A549 treated with RU486 at 1 μM for 4 hours (cell line): ENCODE measurements at places on chromosomes 3 and 15. TPM values are rescaled to one million over a fixed set of nuclear protein-coding genes. Genes with fewer than 3 reads are reported as not detected.

The POPDC2 gene
- total RNA-seq = 0.11 to 1.3 TPM (median 0.24 TPM) in 5 replicates

The STAB1 gene
- not detected in 5 replicates for total RNA-seq

The CRBN gene
- 25.9 to 30.4 TPM (median 26.9 TPM) in 5 replicates for total RNA-seq

The AADACL2 gene
- total RNA-seq = not detected in 5 replicates

The CCK gene
- total RNA-seq = 0.94 to 1.8 TPM (median 1.8 TPM) in 5 replicates

The TMEM108 gene
- not detected in 5 replicates for total RNA-seq

The KBTBD13 gene
- total RNA-seq = not detected in 5 replicates

The SCN5A gene
- 0.63 to 1.7 TPM (median 0.90 TPM) in 5 replicates for total RNA-seq

The TNIK gene
- total RNA-seq = 1.9 to 3.1 TPM (median 2.3 TPM) in 5 replicates

The GRAMD2A gene
- not detected in 5 replicates for total RNA-seq

The GUCA1C gene
- not detected in 5 replicates for total RNA-seq

The DUOX2 gene
- total RNA-seq = 0.04 to 0.06 TPM (median 0.05 TPM) in 5 replicates

The ARGFX gene
- not detected in 5 replicates for total RNA-seq

The TMC3 gene
- not detected in 5 replicates for total RNA-seq

The CCDC13 gene
- total RNA-seq = 0.48 to 1.1 TPM (median 0.58 TPM) in 5 replicates

The PLA2G4D gene
- not detected in 5 replicates for total RNA-seq

The C3orf70 gene
- total RNA-seq = 0.02 TPM in 1 of 5 replicates, not detected in the others

The PRTG gene
- 9.6 to 12.6 TPM (median 11.1 TPM) in 5 replicates for total RNA-seq

The LCTL gene
- not detected in 5 replicates for total RNA-seq

The EBLN2 gene
- 0.25 to 0.65 TPM (median 0.57 TPM) in 5 replicates for total RNA-seq

The IL5RA gene
- total RNA-seq = not detected in 5 replicates

The PCOLCE2 gene
- 29.1 to 38.5 TPM (median 33.5 TPM) in 5 replicates for total RNA-seq

The ULK3 gene
- total RNA-seq = 24.9 to 37.6 TPM (median 32.2 TPM) in 5 replicates

The NISCH gene
- total RNA-seq = 9.1 to 15.1 TPM (median 13.8 TPM) in 5 replicates

The INKA1 gene
- 1.3 to 2.3 TPM (median 2.0 TPM) in 5 replicates for total RNA-seq

The CHDH gene
- total RNA-seq = 1.8 to 3.4 TPM (median 2.4 TPM) in 5 replicates

The GABRB3 gene
- total RNA-seq = 61.0 to 82.0 TPM (median 72.6 TPM) in 5 replicates

The SPPL2A gene
- total RNA-seq = 56.1 to 106 TPM (median 101 TPM) in 5 replicates

The SLC25A38 gene
- 38.5 to 48.7 TPM (median 41.5 TPM) in 5 replicates for total RNA-seq

The HHATL gene
- not detected in 5 replicates for total RNA-seq

The ATP8B4 gene
- total RNA-seq = 0.47 to 1.1 TPM (median 0.78 TPM) in 5 replicates

The HAPLN3 gene
- total RNA-seq = 26.9 to 34.6 TPM (median 30.0 TPM) in 5 replicates

The BSN gene
- total RNA-seq = 0.08 to 0.20 TPM (median 0.15 TPM) in 5 replicates

The ABHD14A gene
- 12.1 to 17.2 TPM (median 16.4 TPM) in 5 replicates for total RNA-seq

The CCDC39 gene
- total RNA-seq = not detected in 5 replicates

The SLC2A2 gene
- not detected in 5 replicates for total RNA-seq

The GRM7 gene
- total RNA-seq = not detected in 5 replicates
